ENCODE measurements at places on chromosomes 6 and 20.

DNA sequence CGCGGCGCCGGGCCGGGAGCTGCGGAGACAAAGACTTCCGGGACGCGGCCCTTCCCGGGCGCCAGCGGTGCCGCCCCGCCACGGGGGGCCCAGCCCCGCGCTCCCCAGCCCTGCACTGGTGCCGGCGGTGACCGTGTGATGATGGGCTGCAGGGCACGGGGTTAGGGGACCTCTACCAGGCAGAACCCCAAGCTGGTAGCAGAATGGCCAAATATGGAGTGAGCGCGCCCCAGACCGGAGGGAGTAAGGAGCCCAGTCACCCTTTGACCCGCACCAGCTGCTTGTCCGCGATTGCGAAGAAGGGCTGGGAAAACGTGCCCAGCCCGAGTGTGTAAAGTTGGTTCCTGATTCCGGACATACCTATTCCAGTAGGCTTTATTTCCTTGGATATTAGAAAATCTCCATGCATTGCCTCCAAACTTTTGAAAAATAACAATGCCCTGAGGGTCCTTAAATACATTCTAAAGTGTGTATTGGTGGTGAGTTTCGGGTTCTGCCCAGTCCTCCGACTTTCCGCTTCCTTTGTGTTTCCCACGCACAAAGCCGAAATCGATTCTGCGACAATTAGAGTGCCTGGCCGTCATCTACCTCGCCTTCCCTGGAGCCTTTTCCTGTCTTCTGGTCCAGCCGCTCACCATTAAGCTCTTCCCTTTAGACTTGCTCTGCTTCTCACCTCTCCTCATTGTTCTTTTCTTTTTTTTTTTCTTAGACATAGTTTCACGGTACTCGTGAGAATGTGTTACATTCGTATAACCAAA, 1.1 kb downstream of the ABRACL start:
- DNase-seq, result peak; percentile 13

DNA sequence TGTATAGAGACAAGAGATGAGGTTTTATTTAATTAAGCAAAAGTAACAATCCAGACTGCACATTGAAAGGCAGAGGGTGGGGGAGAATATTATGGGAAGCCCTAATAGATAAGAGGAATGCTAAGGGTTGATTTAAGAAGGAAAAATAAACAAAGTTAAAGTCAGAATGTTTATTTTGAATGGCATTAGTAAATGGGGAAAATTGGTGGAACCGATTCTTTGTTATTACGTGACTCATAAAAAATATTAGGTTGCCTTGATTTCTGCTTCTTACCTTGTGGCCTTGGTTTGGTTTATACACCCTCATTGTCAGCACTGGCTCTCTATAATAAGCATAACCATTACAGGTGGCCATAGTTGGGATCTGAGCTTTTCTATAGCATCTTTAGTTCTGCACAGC, 674.8 kb upstream of the CITED2 start:
- no peak for DNase-seq

GRCh38 chr20:47468290-47469050, 33.2 kb upstream of the NCOA3 start:
- DNase-seq, result no peak

DNA sequence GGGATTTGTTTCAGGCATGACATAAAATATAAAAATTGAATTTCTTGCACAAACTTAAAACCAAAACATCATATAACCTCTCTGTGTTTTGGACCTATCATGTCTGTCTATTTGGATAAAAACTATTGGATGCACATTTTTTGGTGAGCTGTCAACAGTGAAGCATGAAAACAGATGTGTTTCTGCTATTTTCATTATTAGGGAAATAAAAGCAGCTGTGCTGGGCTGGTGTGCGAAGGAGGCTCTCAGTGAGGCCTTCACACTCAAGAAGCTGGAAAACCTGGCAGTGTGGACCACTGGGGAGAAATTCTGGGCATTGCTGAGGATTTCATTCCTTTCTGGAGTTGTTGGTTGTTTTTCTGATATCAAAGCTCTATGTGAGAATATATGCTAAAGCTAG, 395.3 kb downstream of the GJA1 start:
- no peak for DNase-seq

DNA sequence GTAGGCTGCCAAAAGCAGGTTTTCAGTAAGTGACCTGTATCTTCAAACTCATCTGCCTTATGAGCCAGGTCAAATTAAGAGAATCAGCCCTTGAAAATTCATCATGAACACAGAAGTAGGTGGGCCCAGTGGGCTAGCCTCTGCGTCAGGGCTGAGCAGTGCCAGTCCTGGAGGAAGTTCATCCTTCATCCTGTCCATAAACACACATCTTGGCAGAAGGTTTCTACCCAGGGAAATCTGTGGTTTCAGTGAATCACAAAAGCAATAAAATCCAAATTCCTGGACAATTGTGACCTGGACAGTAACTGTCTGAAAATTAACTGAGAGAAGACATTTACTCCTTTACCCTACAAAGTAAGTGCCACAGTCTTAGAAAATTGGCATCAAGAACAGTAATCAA, 72.4 kb downstream of the ATG5 start:
- DNase-seq, result no peak

- no peak for DNase-seq
These were observed 72.2 kb downstream of the RWDD2A start for GRCh38 chr6:83265384-83265783.
